Activated T-helper 1 cell treated with anti-CD3 and anti-CD28 coated beads, Interleukin-2, amount 50 U/mL, for 16 hours (primary cell): ENCODE measurements at places on chromosomes 7 and 10.
A peak's percentile ranks its signal among the peaks of the same experiment; 100 is the strongest.

DNA sequence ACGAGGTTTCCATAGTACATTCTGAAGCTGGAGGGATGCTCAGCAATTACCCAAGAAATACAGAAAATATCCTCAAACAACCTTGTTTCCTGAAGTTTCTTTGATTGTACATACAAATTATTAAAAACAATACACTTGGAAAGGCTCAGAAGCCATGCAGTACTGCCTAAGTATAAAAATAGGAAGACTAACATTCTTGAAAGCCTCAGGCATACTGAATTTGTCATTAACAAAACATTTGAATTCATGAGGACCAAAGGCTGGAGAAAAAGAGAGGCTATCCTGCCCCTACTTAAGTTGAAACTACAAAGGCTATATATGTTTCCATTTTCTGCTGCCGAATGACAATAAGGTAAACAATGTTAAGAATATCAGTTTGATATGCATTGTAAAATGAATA, 54.3 kb upstream of the SGCE start:
- no peak for DNase-seq

DNA sequence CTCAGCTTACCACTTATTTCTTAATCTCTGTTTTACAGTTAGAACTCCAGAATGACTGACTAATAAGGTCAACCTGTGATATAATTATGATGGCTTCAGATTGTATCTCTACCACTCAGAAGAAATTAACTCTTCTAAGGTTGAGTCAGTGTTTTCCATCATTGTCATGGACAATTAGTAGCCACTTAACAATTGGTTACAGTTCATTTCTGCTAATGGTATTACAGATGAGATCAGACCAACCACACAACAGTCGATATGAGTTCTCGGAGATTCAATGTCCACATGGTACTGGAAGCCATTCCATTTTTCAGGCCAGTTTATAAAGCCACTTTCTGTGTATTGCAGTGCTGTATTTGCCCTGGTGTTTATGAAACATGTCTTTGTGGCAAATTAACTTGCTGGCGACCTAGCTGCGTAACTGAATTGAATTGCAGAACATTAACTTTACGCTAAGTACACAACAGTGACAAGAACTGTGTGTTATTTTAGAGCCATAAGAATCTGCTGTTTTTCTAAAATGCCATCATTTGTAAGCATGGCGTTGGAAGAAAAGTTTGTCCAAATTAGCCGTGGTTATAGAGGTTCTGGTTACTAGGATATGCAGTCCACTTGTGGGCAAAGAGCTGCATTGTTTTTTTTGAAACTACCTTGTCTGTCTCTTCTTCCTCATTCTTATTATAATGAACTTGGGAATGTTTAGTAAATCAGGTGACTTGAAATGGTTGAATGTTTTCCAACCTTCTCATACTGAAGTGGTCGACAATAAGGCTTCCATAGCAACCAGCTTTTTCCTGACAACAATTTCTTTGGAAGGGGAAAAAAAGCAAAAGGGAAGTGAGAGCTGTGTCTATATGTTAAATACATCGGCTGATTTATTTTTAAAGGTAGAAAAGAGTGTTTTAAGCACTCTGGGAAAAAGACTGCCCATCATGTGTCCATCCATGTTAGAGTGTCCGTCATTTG, 76.4 kb downstream of the CELF2 start:
- DNase-seq: no peak

GRCh38 chr7:25565949-25566348, 337.7 kb upstream of the NPVF start:
- peak; percentile 35 for DNase-seq

- no peak for DNase-seq
These were observed 51.5 kb downstream of the RBM17 start for GRCh38 chr10:6140141-6140841.

DNA sequence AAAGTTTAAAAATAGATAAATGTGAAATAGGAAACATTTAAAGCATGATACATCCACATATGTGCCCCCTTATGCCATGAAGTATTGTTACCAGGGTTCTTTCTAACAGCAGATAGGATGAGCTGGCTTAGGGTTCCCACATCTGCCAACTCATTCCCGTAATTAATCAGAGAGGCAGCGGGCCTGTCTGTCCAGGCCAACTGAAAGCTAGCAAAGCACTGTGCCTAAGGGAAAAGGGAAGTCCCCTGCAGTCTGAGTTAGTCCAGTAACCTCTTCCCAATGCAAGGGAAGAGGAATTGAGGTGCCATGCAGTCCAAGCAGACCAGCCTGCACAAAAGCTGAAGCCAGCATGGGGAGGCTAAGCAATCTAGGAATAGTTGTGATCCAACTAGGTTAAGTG, 18.3 kb upstream of the ZC3HAV1L start:
- no peak for DNase-seq

DNA sequence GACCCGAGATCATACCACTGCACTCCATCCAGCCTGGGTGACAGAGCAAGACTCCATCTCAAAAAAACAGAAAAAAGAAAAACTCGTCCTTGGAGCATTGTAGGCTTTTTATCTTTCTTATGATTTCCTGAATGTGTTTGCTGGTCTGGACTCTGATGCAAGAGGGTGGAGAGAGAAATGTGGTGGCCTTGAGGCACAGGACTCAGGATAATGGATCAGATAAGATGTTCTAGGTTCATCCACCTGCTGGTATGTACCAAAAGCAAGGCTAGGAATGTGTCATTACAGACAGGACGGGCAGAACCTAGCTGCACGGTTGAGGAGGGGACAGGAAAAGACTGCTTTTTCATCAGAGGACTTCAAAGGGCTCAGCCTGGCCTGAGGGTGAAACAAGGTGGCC, 33.5 kb downstream of the GCC1 start:
- DNase-seq: no peak

DNA sequence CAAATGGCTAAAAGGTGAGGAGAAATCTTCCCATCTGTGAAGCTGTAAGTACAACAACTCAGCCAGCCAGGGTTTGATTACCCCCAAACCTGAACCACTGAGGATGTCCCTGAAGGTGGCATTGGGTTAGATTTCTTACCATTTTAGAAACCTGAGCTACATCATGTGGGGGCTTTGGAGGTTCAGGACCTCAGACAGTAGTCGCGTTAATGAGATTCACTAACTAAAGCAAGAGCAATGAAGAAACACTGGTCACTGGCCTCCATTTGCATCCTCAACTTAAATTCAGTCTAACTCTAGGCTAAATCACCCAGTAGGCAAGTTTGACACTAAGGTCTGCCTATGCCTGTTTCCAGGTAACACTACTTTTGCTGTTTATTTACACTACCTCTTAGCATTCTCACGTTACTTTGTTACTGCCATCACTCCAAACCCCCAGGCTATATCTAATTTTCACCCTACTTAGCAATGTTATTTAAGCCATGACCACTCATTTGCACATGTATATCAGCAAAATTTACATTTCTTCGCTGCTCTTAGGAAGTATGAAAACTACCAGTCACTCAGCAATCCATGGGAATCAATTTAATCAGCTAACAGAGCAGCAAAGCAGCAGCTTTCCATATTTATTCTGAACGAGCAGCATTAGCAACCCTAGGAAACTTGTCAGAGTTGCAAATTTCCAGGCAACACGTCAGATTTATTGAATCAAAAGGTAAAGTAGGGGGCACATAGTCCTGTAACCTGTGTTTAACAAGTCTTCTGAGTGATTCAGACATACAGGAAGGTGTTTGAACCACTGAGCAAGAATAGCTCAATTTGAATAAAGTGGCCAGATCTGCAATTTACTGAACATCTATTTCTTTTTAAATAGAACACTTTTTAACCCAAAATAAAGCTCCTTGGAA, 788.4 kb upstream of the SORCS1 start:
- DNase-seq: no peak

GRCh38 chr7:114082642-114083165, 163.9 kb upstream of the PPP1R3A start:
- no peak for DNase-seq

GRCh38 chr10:119535305-119535704, 7.2 kb downstream of the RGS10 start:
- no peak for DNase-seq

GRCh38 chr10:12195281-12195602, 449 bp downstream of the NUDT5 start:
- DNase-seq: no peak

GRCh38 chr7:32591938-32592337, 96.6 kb downstream of the AVL9 start:
- DNase-seq: no peak

DNA sequence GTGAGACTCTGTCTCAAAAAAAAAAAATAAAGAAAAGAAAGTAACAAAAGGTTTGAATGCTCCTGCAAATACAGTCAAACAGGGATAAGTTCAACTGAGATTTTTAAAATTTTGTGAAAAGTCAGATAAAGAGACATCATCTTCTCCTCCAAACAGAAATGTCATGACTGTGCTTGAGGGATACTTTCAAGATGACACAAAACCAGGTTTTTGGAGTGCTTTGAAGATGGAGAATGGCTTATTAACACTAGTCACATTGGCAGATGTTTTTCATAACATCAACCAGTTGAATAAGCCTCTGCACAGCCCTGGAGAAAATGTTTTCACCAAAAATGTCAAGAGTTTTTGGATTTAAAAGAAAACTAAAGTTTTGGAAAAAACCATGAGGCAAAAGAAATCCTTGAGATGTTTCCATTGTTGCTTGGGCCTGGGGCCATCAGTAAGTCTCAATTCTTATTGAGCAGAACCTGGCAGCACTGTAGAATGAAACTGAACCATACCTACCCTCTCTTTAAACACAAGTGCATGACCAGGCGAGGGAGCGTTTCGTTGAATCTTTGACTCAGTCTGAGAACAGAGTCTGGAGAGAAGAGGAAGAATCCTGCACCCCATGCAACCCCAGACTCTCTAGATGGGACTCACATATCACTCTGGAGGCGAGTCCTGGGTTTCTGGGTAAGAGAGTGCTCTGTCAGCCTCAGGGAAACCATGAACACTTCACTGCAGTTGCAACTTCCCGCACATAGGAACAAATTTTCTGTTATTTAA, 37.4 kb upstream of the PRKCQ start:
- DNase-seq: no peak

DNA sequence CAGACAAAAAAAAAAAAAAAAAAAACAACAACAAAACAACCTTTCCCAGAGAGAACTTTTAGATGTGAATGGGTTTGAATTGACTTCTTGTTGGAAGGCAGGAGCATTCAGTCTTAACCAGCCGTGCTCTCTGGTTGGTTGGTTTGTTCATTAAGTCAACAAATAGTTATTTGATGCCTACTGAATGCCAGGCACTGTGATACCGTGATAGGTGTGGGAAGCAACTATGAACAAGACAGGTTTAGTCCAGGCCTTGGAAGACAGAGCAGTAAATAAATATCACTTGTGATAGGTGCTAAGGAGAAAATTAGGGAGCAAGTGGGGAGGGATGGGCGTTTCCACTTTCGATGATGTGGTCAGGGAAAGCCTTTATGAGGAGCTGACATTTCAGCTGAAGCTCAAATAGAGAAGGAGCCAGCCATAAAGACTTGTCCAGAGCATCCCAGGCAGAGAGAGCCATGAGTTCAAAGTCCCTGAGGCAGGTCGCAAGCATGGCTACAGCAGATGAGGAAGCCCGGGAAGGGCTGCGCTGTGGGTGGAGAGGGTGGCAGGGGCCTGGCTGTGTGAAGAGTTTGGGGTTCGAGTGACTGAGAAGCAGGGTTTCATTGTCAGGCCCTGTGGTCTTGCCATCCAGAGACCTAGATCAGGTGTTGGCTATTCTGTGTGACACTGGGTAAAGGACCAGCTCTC, 8.0 kb downstream of the TSPAN15 start:
- no peak for DNase-seq

DNA sequence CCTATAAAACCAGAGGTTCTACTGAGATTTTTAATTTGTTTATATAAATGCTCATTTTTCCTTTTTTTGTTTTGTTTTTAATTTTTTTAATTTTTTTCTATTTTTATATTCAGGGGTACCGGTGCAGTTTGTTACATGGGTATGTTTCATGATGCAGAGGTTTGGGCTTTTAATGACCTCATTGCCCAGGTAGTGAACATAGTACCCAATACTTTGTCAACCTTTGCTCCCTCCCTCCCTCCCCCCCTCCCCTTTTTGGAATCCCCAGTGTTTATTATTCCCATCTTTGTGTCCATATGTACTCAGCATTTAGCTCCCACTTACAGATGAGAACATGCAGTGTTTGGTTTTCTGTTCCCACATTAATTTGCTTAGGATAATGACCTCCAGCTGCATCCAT, 94.4 kb upstream of the NEBL start:
- no peak for DNase-seq

DNA sequence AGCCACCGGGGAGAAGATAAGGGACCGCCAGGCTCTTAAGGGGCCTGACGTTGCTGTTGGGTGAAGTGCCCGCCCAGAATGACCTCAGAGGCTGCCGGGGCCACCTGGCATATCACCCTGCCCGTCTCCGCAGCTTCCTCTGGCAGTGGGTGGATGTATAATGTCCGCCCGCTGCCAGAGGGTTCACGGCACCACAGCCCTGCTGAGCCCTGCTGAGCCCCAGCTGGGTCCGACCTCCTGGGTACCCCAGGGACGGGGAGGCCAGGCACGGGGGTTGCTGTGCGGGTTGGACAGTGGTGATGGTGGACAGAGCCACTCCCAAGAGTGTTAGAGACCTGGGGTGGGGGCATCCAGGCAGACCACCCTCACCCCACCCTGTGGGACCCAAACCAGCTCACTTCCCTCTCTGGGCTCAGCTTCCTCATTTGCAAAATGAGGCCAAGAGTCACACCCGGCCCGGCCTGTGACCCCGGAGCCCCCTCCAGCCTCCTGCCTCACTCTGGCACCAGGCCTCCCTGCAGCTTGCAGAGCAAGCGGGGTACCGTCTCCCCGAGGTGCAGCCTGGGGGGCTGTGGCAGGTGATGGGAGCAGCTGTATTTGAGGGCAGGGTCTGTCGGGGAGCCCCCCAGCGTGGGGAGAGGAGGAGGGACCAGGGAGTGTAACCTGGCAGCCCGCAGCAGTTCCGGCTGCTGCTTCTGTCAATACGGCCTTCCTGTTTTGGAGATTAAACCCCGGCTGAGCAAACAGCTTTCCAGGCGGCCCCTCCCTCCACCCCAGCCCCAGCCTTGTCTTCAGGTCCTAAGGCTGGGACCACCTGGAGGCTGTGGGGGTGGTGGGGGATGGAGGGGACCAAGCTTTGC, 8.4 kb upstream of the LFNG start:
- DNase-seq: no peak

DNA sequence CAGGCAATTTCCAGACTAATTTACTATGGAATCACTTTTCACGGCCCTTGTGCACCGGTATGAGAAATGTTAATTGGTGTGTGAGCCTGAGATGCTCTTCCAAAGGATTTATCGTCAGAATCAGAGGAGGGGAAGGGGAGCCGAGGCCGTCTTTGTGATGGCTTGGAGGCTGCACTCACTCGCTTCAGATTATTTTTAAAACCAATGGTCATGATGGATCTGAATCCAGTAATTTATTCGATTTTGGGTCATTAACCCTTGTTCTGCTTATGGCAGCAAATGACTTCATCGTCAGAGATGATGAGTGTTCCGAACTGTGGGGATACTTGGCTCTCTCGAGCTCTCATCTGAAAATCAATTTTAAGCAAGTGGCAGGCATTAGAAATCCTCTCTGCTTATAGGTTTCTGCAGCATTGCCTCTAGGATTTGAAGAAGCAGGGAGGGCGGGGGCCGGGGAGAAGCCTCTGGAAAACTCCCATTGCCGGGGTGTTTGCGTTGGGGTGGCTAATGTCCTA, 576.3 kb downstream of the LRMDA start:
- no peak for DNase-seq
